8988T (cell line): ENCODE measurements at places on chromosomes 3 and 15.

DNA sequence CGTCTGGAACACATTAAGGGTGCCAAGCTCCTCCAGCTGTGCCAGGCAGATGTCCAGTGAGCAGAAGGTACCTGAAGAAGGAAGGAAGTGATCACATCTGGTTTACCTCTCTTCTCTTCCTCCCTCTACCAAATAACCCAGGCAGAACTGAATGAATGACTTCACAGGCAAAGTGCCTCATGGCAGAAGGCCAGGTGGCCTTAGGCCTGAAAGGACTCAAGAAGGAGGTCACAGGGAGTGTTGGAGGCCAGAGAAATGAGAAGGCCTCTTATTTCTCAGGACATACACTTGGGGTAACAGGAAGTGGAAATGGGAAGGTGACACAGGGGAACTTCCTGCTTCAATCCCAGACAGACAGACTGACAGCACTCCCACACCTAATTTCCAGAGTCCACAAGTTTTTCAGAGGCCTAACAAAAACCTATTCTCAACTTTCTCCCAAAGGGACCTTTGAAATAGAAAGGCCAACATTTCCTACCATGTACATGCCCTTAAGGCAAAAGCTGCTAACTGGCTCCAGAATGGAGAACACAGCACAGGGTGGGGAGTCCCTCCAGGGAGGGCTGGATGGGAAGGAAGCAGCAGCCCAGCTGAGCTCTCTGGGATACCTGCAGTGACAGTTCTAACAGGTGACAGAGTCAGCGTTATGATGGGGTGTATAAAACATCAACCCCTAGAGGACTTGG lies 17.6 kb upstream of the SIN3A start:
- no peak for DNase-seq

DNA sequence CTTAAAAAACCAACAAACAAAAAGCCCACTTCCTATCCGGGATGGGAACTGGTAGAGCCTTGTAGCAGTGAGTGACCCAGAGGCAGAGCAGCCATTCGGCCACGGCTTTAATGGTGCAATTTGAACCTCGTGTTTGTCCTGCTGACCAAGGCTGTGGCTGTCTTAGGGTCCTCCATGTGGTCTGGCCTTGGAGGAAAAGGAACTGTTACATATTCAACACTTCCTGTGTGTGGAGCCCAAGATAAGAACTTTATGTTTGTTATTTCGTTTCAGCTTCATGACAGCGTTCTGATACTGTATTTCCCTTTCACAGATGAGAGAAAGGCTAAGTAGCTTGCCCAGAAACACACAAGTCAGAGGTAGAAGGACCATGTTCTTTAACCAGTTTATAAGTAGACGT lies 269.8 kb downstream of the SV2B start:
- no peak for DNase-seq

- DNase-seq = no peak
Measured at GRCh38 chr3:141529717-141530414, 43.0 kb downstream of the RASA2 start.

DNA sequence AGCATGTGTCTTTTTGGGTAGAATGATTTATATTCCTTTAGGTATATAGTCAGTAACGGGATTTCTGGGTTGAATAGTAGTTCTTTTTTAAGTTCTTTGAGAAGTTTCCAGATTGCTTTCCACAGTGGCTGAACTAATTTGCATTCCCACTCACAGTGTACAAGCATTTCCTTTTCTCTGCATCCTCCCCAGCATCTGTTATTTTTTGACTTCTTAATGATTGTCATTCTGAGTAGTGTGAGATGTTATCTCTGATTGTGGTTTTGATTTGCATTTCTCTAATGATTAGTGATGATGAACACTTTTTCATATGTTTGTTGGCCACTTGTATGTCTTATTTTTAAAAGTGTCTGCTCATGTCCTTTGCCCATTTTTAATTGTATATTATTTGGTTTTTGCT lies 337.6 kb downstream of the EFHB start:
- no peak for DNase-seq
